IMR-90 (cell line): ENCODE measurements at places on chromosomes 7 and 10. TPM values are rescaled to one million over a fixed set of nuclear protein-coding genes. Genes with fewer than 3 reads are reported as not detected.

Gene GPRIN2
- under 0.01 TPM in 1 of 2 replicates, not detected in the other for total RNA-seq

Gene FRMPD2
- 0.18 TPM in 1 of 2 replicates, not detected in the other for total RNA-seq

Gene ZNF775
- total RNA-seq, result 1.4 TPM in 2 replicates

Gene HABP2
- total RNA-seq, result not detected in 2 replicates
